Endodermal cell (in vitro differentiated cells): ENCODE measurements at places on chromosomes 12 and 14. TPM values are rescaled to one million over a fixed set of nuclear protein-coding genes. Genes with fewer than 3 reads are reported as not detected.

GRCh38 chr12:40105265-40105514 is 691 bp downstream of the SLC2A13 start:
- no peak for DNase-seq

- no peak for DNase-seq
Measured at GRCh38 chr12:49129332-49130150, 1.7 kb downstream of the TUBA1B start.

- DNase-seq, result peak; percentile 97
Measured at GRCh38 chr12:113245695-113246477, 24.6 kb downstream of the TPCN1 start.

GRCh38 chr12:5197131-5197530 is 153.5 kb downstream of the KCNA5 start:
- no peak for DNase-seq

PPP4R4 gene
- total RNA-seq, result 8.4 to 10.2 TPM (median 8.7 TPM) in 3 replicates

DNA sequence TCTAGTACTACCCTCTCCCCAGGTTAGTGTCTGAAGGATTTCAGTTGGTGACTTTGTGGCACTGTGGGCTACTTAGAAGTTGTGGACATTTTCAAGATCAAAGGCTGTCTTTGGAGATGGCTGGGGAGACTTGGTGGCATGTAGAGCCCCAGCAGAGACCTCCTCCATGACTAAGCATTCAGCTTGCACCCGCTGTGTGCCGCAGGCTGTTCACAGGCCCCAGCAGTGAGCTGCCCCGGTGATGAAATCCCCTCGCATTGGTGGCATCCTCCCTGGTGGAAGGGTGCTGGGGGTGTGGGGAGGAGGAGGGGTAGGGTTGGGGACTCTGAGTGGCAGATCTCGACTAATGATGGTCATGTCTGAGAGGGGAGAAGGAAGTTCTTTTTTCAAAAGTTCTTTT is 173.9 kb downstream of the TSPAN9 start:
- no peak for DNase-seq

DNA sequence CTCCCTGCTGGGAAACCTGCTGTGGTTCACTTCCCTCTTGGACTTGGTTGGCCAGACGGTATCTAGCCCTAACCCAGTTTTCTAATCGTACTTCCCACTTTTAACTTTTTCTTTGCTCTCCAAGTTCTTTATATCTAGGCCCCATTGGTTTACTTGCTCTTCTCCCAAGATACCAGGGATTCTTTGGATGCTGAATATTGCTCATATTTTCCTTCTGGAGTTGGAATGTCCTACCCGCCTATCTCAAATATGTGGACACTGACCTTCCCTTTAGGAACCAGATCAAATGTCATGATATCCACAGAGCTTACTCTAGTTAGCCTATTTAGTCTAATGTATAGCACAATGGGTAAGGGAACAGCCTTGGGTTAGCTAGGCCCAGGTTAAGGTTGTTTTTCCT is 228.6 kb downstream of the DACT1 start:
- DNase-seq, result no peak

LTBR gene
- 4.4 to 13.2 TPM (median 8.4 TPM) in 3 replicates for total RNA-seq

GUCY2C gene
- total RNA-seq, result 2.4 and 2.6 TPM in 2 replicates
